CD8-positive, alpha-beta memory T cell (primary cell): ENCODE measurements at places on chromosomes 16 and 17.
A peak's percentile ranks its signal among the peaks of the same experiment; 100 is the strongest.

DNA sequence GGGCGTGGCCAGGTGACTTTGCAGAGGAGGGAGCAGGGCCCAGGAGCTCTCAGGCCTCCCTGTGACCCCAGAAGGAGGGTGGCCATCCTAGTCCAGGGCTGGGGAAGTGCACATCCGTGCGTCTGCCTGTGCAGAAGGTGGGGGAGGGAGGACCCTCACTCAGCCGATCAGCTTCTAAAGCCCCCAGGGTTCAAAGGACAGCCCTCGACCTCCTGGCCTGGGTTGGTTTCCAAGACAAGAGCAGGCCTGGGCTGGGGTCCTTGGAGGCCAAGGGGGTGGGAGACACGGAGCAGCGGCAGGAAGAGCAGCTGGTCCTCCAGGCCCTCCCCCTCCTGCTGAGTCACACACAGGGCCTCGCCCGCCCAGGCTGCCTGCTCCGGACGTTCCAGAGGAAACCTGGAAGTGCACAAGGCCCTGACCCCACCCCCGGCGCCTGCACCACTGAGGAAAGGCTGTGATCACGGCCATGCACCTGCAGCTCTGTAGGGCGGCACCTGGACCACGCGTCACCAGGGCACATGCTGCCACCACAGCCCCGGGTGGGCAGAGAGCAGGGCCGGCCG lies 67.1 kb upstream of the ZNF469 start:
- no peak for DNase-seq

DNA sequence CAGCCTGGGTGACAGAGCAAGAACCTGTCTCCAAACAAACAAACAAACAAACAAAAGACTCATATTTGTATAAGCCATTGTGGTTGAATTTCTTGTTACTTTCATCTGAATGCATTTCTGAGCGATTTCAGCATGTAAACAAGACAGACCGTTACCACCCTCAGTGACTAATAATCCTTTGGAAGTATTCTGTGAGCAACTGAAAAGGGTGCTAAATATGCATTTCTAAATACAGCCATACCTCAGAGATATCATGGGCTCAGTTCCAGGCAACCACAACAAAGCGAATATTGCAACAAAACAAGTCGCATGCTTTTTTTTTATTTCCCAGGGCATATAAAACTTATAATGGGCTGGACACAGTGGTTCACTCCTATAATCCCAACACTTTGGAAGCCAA lies 109.0 kb downstream of the USP31 start:
- no peak for DNase-seq

GRCh38 chr16:49442805-49443204 lies 69.2 kb downstream of the C16orf78 start:
- DNase-seq = no peak

DNA sequence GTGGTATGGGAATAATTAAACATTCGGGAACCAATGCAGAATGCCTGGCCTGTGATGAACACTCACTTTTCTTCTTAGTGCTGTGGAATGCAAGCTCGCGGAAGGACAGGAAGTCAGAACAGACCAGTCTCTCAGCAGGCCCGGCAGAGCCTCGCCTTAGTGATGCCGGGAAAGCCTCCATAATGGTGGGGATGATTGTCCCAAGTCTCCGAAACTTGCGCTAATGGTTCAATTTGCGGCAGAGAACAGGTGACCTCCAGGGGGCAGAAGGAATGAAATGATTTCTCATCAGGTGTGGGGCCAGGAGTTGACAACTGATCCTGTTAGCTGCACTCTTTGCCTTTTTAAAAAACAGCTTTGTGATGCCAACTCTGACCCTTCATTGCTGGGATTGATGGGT lies 170.6 kb downstream of the GSG1L start:
- no peak for DNase-seq

DNA sequence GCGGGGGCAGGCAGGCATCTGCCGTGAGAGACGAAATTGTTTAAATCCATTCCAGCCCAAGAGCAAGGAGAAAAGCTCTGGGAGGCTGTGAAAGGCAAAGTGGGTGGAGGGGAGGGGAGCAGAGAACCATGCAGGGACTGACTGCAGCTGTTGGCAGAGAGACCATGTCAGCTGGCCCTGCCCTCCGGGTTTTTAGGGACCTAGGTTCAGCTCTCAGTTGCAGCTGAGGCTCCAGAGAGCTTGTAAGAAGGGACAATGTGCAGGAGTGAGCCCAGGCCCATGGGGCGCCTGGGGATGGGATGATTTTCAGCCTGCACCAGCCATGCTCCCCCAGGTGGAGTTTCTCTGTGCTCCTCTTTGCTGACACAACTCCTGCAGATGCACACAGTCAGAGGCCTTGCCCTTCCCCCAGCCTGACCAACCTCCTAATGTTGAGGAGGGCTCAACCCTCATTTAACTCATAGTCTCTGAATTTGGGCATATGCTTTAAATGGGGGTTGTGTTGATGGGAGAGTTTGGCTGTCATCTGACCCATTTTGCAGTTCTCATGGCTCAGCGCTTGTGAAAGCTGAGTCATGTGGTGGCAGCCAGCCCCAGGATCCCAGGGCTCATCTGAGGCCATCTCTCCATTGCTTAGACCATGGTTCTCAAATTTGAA lies 70.9 kb downstream of the PLXDC1 start:
- no peak for DNase-seq

DNA sequence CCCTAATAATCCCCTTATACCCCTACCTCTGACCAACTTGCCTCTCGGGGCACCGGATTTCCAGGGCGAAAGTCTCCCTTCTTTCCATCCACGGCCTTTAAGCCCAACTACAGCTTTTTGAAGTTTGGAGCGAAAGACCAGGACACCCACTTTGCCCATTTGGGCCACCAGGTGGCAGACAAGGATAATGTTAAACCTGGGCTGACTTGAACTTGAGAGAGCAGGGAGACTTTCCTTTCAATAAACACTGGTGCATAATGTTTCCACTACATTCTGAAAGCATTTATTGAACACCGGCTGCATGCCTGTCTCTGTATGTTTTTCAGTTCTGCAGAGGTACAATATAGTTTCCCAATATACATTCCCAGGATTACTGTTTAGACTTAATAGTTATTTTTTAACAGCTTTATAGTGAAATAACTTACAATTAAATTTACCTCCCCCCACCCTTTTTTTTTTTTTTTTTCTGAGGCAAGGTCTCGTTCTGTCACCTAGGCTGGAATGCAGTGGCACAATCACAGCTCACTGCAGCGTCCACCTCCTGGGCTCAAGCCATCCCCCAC lies 6.9 kb upstream of the CES3 start:
- peak; percentile 52 for DNase-seq

- DNase-seq = no peak
These were observed 25.8 kb downstream of the ABR start for GRCh38 chr17:1153795-1154546.

DNA sequence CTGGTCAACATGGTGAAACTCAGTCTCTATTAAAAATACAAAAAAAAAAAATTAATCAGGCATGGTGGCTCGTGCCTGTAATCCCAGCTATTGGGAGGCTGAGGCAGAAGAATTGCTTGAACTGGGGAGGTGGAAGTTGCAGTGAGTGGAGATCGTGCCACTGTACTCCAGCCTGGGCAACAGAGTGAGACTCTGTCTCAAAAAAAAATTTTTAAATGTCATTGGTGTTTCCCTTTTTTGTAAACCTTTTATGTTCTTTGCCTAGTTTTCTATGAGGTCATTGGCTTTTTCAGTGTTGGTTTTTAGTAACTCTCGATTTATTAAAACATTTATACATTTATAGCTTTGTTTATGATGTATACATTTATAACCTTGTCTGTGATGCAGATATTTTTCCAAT lies 18.2 kb downstream of the NLRC5 start:
- DNase-seq = no peak
